ENCODE measurements at places on chromosomes 5 and 9.

DNA sequence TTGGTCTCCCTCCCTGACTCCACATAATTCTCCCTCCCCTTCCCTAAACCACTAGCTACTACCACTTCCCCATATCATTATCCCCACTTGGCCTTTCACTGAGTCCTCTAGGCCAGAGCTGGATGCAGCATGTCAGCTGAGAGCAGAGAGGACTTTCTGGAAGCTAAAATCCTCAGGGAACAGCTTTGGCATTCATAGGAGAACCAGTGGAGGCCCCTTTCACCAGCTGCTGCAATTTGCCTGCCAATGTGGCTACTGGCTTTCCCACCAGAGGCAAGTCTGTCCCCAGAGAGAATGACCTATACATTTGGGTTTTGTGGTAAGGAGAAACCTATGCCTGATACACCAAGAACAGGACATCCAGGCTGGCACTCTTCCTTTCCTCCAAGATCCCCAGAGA, 14.4 kb downstream of the FAM219A start:
- no peak for DNase-seq

GRCh38 chr9:130884542-130885483, 11.8 kb downstream of the QRFP start:
- peak; percentile 57 for DNase-seq

- DNase-seq = no peak
Measured at GRCh38 chr9:114205171-114206015, 50.1 kb downstream of the COL27A1 start.

- DNase-seq = no peak
Measured at GRCh38 chr5:170293273-170293672, 4.3 kb downstream of the LCP2 start.

GRCh38 chr5:17225520-17225919, 8.1 kb downstream of the BASP1 start:
- DNase-seq = peak; percentile 23

GRCh38 chr5:111726986-111727385, 30.0 kb downstream of the NREP start:
- DNase-seq = no peak

DNA sequence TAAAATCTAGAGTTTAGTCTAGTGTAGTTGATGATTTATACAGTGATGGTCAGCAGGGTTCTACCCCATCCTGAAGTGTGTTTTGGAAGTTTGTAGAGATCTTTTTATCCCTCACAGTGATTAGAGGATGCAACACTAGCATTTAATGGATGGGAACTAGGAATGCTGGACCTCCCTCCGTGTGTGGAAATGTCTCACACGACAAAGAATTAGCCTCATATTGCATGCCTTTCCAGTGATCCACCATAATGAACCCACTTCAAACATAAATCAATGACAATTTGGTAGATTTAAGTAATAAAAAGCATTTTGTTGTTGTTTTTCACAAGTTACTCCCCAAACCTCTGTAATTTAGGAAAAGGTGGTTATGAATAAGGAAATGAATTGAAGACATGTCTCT, 82.5 kb upstream of the LMNB1 start:
- DNase-seq = no peak

DNA sequence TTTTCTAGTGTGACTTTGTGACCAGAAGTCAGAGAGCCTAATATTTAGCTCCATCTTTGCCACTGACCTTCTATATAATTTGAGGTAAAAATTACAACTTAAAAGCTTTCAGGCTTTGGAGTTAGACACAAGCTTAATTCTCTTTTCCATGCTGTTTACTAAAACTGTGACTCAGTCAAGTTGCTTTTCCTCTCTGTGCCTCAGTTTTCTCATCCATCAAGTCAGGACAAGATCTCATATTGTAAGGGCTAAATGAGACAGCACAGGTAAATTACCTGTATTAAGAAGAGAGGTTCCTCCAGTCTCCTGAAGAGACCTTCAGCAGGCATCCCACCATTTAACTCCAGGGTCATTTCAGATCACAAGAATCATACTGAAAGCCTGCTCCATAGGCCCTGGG, 339.2 kb downstream of the ASTN2 start:
- no peak for DNase-seq

DNA sequence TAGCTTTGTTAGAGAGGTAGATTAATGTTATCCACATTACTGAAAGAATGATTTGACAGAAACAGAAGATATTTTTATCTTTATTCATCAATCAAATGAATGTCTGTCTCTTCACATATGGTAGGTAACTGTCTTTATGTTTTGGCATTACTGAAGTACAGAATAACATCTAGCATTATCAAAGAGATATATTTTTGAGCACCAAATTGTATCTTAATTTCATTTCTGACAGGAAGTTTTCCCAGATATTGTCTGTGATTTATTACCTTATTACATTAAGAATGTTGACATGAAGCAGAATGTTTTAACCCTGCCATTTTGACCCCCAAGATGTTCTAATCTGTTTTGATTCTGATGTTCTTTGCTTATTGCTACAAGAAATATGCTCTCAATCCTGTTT, 20.3 kb downstream of the CNTRL start:
- DNase-seq = no peak

DNA sequence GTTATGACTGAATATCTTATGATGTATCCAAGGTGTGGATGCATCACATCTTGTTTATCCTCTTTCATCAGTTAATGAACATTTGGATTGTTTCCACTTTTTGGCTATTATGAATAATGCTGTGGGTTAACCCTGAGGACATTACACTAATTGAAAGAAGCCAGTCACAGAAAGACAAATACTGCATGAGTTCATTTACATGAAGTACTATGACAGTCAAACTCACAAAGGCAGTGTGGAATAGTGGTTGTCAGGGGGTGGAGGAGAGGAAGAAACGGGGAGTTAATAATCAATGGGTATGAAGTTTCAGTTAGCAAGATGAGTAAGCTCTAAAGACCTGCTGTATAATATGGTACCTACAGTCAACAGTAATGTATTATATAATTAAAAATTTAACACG, 409.4 kb upstream of the CTNND2 start:
- DNase-seq = no peak

DNA sequence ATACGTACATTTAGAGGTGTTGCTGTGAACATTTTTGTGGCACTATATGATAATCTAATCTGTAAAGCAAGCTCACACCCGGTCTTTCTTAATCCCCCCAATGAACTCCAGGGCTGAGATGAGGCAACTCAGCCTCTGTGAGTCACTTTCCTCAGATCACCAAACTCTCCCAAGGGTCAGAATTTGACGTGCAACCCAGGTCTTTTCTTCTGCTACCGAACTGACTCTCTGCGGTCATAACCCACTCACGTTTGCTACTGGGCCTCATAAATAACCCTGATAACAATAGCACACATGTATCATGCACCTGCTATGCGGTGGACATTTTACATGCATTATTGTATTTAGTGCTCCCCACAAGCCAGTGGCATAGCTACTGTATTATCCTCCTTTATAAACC, 153.1 kb downstream of the DROSHA start:
- DNase-seq = no peak

GRCh38 chr9:122091682-122092592, 1.2 kb downstream of the TTLL11 start:
- peak; percentile 8 for DNase-seq

DNA sequence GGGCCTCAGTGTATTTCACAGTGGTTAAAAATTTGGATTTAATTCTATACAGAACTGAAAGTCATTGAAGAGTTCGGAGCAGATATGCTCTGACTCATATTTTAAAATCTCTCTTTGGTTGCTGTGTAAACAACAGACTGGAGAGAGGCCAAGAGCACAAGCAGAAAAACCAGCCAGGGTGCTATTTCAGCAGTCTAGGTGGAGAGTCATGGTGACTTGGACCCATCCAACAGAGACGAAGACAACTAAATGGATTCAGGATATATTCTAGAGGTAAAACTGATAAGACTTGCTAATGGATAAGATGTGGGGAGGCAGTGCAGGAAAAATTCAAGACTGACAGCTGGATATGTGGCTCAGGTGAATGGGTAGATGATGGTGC, 168.9 kb downstream of the MAPKAP1 start:
- peak; percentile 79 for DNase-seq

DNA sequence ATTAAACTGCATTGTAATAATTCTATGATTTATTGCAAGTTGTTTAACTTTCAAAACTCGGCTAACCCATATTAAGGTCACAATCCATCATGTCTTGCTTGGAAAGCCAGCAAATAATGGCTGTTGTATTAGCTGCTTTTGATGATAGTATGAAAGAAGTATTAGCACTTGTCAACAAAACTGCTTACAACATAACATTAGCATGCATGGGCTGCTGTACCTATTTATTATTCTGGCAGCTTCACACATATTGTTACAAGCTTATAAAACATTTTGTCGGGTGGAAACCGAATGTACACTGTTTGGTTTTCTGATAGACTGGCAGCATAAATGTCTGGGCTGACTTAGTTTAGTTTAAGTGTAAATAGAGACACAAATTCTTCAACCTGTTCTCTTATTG, 378.3 kb downstream of the KIAA0825 start:
- DNase-seq = no peak

GRCh38 chr5:40799258-40799657, 1.1 kb upstream of the PRKAA1 start:
- no peak for DNase-seq

- peak; percentile 78 for DNase-seq
Measured at GRCh38 chr5:1763548-1763911, 36.1 kb downstream of the MRPL36 start.

DNA sequence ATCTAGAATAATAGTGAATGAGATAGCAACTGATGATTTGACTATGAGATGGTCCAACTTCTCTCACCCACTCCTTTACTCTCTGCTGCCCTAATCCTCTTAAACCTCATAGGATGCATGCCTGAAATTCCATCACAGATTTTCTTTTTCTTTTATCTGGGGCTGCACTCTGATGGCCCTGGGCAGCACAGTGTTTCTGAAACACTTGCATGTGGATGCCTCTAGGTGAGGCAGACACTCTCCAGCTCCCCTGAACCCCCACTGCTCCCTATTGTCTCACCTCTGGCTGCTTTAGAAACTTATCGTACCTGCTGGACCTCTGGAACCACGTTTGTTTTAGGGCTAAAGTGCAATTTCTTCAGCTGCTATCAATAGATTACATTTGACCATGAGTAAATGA, 67.5 kb downstream of the HTR4 start:
- no peak for DNase-seq

GRCh38 chr5:158487156-158487555, 612.6 kb downstream of the EBF1 start:
- DNase-seq = no peak

DNA sequence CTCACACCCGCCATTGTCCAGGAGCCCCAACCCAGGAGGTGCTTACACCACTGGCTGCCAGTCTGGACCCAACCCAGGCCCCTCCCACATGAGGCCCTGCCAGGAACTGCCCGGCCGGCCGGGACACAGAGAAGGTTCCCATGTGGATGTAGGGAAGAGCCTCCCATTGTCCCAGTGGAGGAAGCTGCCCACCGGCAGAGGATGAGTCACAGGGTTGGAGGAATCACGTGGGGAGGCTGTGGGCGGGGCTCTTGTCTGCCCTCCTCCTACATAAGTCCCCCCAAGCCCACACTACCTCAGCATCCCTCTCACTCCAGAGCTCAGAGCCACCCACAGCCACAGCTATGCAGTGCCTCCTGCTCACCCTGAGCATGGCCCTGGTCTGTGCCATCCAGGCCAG, 26.1 kb downstream of the PAEP start:
- DNase-seq = peak; percentile 51
